Epithelial cell of proximal tubule (primary cell): ENCODE measurements at places on chromosomes 4 and X. TPM values are rescaled to one million over a fixed set of nuclear protein-coding genes. Genes with fewer than 3 reads are reported as not detected.

The GRPR gene
- total RNA-seq: 0.29 and 0.40 TPM in 2 replicates

The C4orf51 gene
- total RNA-seq: not detected in 2 replicates

The DOCK11 gene
- total RNA-seq: 4.3 TPM in 2 replicates

The CRMP1 gene
- total RNA-seq: 0.22 and 1.8 TPM in 2 replicates

The PHKA1 gene
- 5.5 and 8.6 TPM in 2 replicates for total RNA-seq

The CD40LG gene
- not detected in 2 replicates for total RNA-seq

The HPSE gene
- total RNA-seq: 0.69 and 3.8 TPM in 2 replicates

The MAGEA4 gene
- not detected in 2 replicates for total RNA-seq

The BTC gene
- 3.6 and 5.4 TPM in 2 replicates for total RNA-seq

The GLUD2 gene
- 0.17 and 0.72 TPM in 2 replicates for total RNA-seq

The RAB41 gene
- not detected in 2 replicates for total RNA-seq

The SPIN2A gene
- total RNA-seq: 0.14 TPM in 1 of 2 replicates, not detected in the other

The FRAS1 gene
- 7.0 and 9.1 TPM in 2 replicates for total RNA-seq

The CXXC4 gene
- total RNA-seq: under 0.01 and 0.29 TPM in 2 replicates

The TMA16 gene
- total RNA-seq: 40.1 and 48.8 TPM in 2 replicates

The MSX1 gene
- 0.65 and 1.6 TPM in 2 replicates for total RNA-seq

The TBC1D8B gene
- total RNA-seq: 1.2 and 1.7 TPM in 2 replicates

The HSFX2 gene
- total RNA-seq: not detected in 2 replicates

The FRMPD3 gene
- under 0.01 and 0.12 TPM in 2 replicates for total RNA-seq

The SPANXA2 gene
- not detected in 2 replicates for total RNA-seq

The EMD gene
- 50.7 and 63.0 TPM in 2 replicates for total RNA-seq

The UGT2B15 gene
- not detected in 2 replicates for total RNA-seq

The PCSK1N gene
- total RNA-seq: 12.4 and 19.3 TPM in 2 replicates

The NUDT10 gene
- 3.0 and 3.2 TPM in 2 replicates for total RNA-seq

The PNMA6F gene
- not detected in 2 replicates for total RNA-seq

The STAG2 gene
- total RNA-seq: 37.3 and 45.3 TPM in 2 replicates

The KLB gene
- not detected in 2 replicates for total RNA-seq

The TKTL2 gene
- not detected in 2 replicates for total RNA-seq

The KLHL34 gene
- 0.12 and 0.65 TPM in 2 replicates for total RNA-seq

The PRSS12 gene
- 0.87 and 1.0 TPM in 2 replicates for total RNA-seq

The PRKG2 gene
- 0.51 and 1.2 TPM in 2 replicates for total RNA-seq

The DRD5 gene
- total RNA-seq: not detected in 2 replicates

The KLF8 gene
- 0.43 and 1.5 TPM in 2 replicates for total RNA-seq

The DTHD1 gene
- not detected in 2 replicates for total RNA-seq

The DGAT2L6 gene
- total RNA-seq: not detected in 2 replicates

The DMRTC1B gene
- total RNA-seq: not detected in 2 replicates

The RPA4 gene
- 0.65 TPM in 1 of 2 replicates, not detected in the other for total RNA-seq

The SMIM20 gene
- total RNA-seq: 20.2 and 31.2 TPM in 2 replicates

The PDLIM5 gene
- 47.2 and 48.8 TPM in 2 replicates for total RNA-seq

The TMEM128 gene
- total RNA-seq: 20.8 and 32.8 TPM in 2 replicates

The CTAG1A gene
- not detected in 2 replicates for total RNA-seq

The CPE gene
- total RNA-seq: 10.6 and 10.7 TPM in 2 replicates

The RADX gene
- total RNA-seq: 1.4 and 1.6 TPM in 2 replicates

The TRIM75 gene
- total RNA-seq: not detected in 2 replicates

The PPEF2 gene
- not detected in 2 replicates for total RNA-seq

The GPR82 gene
- not detected in 2 replicates for total RNA-seq
